ENCODE measurements at places on chromosomes 1 and 21. TPM values are rescaled to one million over a fixed set of nuclear protein-coding genes. Genes with fewer than 3 reads are reported as not detected.

TMEM59 gene
- total RNA-seq = 109 TPM

ADORA1 gene
- not detected for total RNA-seq

C8A gene
- not detected for total RNA-seq

SPATA45 gene
- not detected for total RNA-seq

LRRC7 gene
- total RNA-seq = 0.29 TPM

PTAFR gene
- 0.16 TPM for total RNA-seq

NUF2 gene
- total RNA-seq = 49.9 TPM

IL20 gene
- not detected for total RNA-seq

SGIP1 gene
- total RNA-seq = not detected

KCNN3 gene
- not detected for total RNA-seq

ADORA3 gene
- total RNA-seq = not detected

F3 gene
- total RNA-seq = not detected

TACSTD2 gene
- 0.92 TPM for total RNA-seq

HES3 gene
- not detected for total RNA-seq

HCN3 gene
- total RNA-seq = 1.5 TPM

HJV gene
- not detected for total RNA-seq

RSBN1 gene
- total RNA-seq = 25.6 TPM

TMPRSS15 gene
- total RNA-seq = not detected

FMN2 gene
- total RNA-seq = not detected

ACBD6 gene
- total RNA-seq = 45.0 TPM

KRTAP12-2 gene
- not detected for total RNA-seq

KRTAP11-1 gene
- not detected for total RNA-seq

ESPN gene
- total RNA-seq = 0.83 TPM

AMY1B gene
- not detected for total RNA-seq

RGS7 gene
- total RNA-seq = not detected

IL12RB2 gene
- 29.1 TPM for total RNA-seq

CHRNB2 gene
- total RNA-seq = not detected

Data from activated CD8-positive, alpha-beta T cell treated with anti-CD3 and anti-CD28 coated beads for 36 hours (primary cell).